ENCODE measurements at places on chromosomes 7 and 10.

DNA sequence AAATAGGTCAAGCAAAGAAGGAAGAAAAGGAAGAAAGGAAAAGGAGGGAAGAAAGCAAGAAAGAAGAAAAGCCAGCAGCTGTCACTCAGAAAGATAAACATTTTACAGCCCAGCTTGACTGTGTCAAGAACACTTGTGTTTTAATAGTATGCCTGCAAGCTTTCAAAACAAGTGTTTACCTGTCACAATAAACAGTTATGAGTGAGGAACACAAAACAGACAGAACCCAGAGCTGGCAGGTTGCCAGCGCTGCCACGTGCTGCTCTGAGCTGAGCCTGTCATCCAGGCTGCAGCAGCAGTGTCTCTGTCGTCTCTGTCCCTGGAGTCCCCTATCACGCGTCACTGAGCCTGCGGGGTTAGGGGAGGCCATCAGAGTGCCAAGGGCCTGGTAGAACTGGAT is 827.6 kb upstream of the AUTS2 start:
- no peak for DNase-seq

- DNase-seq = peak; percentile 20
Observed at GRCh38 chr10:74738985-74739567, 87.3 kb upstream of the KAT6B start.

DNA sequence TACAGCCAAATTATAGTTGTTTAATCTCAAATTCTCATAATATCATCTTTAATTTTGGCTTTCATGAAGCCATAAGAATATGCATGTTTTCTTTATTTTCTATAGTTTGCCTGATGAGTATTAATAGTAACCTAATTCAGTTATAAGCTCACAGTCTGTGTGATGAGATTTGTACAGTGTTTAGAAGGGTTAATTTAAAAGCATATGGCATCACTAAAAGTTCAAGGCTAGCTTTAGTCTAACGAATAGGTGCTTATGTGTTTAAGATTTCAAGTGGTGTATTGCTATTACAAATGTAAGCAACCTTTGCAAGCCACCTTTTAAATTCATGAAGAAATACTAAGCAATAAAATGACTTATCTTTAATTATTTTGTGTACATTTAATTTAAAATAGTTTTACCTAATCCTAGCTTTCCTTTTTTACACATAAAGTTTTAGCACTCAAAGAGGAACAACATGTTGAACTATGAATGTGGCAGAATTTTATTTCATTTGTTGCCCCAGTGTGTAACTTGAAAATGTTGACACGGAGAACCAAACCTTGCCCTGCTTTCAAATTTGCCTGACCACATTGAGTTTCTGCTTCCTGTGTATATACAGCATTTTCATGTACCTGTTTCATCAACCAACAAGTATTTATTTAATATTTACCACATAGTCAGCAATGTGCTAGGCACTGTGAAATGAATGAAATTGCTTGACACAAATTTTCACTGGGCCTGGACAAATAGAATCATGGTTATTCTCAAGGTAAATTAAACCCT is 41.5 kb downstream of the TET1 start:
- no peak for DNase-seq

DNA sequence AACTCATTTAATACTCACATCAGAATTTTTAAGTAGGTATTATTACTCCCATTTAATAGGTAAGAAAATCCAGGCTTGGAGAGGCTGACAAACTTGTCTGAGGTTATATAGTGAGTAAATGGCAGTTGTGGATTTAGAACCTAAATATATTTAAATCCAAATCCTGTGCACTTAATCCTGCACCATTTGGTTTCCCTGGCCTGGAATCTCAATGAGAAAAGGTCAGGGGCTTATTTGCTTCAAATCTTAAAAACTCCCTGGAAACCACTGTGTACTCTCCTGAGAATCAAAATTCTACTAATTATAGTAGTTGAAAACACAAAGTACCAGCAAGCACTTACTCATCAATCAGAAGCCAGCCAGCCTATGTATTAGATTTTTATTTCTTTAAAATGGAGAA is 97.7 kb downstream of the DNMBP start:
- DNase-seq = no peak

DNA sequence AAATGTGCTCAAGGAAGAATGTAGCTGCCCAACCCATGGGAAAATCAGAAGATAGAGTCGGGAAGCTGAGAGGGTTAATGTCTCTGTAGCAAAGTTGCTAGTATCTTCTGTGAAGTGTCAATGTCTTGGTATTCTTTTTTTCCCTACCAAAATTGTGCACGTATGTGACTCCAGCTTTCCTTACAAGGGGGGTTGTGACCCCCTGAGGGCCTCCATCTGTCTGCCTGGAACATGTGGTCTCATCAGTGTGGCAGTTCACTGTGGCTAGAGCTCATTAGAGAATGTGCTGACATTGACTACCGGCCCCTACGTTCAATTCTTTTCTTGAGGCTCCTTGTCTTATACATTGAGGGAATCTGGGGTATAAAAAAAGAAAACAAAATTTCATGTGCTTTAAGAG is 725.2 kb upstream of the CELF2 start:
- DNase-seq = no peak

GRCh38 chr10:86329896-86330680 is 36.5 kb downstream of the GRID1 start:
- no peak for DNase-seq

DNA sequence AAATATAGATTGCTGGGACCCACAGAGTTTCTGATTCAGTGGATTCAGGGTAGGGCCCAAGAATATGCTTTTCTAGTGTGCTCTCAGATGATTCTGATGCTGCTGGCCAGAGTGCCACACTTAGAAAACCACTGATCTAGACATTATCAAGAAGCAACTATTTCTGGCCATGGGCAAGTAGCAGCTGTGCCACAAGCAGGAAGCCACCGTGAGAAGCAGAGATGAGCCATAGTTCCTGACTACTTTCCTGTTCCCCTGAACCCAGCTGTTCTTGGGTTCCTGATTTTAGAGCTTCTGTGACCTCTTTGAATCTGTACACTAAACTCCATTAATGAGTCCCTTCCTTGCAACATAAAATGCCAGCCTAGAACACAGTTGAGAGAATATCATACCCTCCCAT is 38.1 kb upstream of the PIK3AP1 start:
- DNase-seq = no peak

GRCh38 chr7:106778656-106779250 is 86.3 kb upstream of the PIK3CG start:
- no peak for DNase-seq

All from type B pancreatic cell (in vitro differentiated cells).